ENCODE measurements at places on chromosomes 16 and 17.

DNA sequence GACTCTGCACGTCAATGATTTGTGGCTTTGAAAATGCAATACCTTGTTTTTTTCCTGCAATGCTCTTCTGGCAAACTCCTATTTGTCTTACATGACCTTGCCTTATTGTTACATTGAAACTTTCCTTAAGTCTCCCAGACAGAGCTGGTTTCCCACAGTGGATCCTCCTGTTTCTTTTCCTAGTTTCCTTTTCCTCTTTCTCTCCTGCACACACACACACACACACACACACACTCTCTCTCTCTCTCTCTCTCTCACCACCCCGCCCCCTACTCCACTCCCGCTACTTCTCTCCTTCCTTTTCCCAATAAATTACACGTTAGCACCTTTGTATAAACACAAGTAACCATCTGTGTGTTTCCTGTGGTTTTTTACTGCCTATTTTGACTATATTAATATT lies 2.3 kb downstream of the ORC6 start:
- DNase-seq, result no peak

DNA sequence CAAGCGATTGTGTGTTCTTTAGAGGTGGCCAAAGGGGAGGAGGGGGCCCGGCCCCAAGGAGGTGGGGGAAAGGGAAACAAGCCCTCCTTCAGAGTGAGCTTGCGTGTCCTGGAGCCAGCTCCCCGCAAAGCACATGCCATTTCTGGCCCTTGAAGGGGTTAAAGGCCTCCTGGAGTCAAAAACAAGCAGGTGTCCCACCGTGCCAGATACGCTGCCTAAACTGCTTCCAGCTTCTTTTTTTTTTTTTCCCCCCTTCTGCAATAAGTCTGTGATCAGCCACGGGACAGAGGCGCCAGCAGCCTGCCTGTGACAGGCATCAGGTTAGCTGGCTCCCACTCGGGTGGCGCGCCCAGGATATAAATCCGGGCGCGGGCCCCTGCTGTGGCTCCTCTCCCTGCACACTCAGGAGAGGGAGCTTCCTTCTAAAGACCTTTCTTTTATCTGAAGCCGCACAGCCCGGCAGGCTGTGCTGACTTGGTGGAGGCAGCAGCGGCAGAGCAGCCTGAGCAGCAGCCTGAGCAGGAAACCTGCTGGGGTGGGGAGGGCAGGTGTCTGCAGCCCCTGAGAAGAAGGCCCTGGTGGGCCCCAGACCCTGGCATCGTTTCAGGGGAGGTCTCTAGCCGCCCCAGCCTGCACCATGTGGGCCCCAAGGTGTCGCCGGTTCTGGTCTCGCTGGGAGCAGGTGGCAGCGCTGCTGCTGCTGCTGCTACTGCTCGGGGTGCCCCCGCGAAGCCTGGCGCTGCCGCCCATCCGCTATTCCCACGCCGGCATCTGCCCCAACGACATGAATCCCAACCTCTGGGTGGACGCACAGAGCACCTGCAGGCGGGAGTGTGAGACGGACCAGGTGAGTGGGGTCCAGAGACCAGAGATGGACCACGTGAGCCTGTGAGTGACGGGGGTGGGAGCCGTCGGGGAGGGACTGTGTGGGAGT lies at the start of gene WFIKKN2:
TSS of gene WFIKKN2 (plus strand) at position 286 of the 934 bp plus-strand sequence. CDS start at position 638, 352 bp downstream.
- DNase-seq, result no peak

DNA sequence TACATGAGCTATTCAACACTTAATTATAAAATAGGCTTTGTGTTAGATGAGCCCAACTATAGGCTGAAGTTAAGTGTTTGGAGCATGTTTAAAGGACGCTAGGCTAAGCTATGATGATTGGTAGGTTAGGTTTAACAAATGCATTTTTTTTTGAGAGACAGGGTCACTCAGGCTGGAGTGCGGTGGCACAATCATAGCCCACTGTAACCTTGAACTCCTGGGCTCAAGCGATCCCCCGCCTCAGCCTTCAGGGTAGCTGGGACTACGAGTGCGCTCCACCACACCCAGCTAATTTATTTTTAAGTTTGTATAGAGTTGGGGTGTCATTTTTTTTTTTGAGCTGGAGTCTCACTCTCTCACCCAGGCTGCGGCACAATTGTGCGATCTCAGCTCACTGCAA lies 19.3 kb upstream of the GPRC5C start:
- DNase-seq, result no peak

- DNase-seq, result no peak
Measured at GRCh38 chr16:85860413-85861094, 38.4 kb upstream of the IRF8 start.

DNA sequence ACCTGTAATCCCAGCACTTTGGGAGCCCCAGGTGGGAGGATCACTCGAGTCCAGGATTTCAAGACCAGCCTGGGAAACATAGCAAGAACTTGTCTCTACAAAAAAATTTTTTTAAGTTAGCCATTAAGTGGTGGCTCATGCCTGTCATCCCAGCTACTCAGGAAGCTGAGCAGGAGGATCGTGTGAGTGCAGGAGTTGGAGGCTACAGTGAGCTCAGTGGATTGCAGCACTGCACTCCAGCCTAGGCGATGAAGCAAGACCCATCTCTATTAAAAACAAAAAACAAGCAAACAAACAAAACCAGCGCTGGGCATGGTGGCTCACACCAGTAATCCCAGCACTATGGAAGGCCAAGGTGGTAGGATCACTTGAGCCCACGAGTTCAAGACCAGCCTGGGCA lies 38.0 kb downstream of the HEATR3 start:
- no peak for DNase-seq

DNA sequence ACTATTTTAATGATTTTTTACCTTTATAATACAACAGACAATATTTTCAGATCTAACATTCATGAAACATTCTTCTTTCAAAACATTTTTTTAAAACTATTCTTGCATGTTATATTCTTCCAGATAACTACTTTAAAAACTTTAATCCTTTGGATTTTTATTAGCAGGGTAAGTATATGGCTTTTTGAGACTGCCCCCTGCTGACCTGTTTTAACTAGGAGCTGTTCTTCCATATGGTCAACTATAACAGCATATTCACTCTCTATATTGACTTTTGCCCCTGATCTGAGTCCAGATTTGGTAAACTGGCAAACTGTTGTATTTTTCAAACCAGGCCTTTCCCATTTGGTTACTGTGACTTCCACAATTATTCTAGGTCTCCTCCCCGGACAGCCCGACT lies 16.5 kb downstream of the ZNF18 start:
- DNase-seq, result no peak

DNA sequence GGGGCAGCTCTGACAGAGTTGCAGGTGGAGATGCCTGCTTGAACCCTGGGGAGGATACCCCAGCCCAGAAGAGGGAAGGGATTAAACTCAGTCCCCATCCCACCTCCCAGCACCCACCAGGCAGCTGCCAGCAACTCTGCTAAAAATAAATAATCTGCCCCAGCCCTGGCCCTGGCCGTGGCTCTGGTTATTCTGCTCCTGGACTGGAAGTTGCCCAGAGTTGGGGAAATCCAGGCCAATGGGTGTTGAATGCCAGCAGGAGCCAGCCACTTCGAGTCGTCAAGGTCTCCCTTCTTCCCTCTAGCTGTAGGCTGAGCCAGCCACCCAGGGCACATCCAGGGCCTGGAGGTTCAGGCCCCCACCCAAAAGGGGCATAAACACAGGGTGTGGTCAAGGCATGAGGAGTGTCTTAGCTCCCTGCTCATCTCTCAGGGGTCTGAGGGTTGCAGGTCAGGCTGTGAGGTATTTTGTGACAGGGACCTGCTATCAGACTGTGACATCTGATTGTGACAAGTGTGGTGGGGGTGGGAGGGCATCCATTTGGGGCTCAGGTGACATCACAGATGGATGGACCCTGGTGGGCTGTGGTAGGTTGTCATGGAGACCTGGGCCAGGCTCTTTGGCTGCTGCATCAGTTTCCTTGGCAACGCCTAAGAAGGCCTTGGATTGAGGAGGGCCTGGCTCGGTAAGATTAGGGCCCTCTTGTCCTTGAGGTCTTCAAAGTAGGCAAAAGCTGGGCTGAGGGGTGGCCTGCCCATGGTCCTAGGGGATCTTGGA lies 1.0 kb upstream of the RRAD start:
- DNase-seq, result no peak

GRCh38 chr17:28467456-28468025 lies 5.9 kb upstream of the SLC13A2 start:
- DNase-seq, result no peak

DNA sequence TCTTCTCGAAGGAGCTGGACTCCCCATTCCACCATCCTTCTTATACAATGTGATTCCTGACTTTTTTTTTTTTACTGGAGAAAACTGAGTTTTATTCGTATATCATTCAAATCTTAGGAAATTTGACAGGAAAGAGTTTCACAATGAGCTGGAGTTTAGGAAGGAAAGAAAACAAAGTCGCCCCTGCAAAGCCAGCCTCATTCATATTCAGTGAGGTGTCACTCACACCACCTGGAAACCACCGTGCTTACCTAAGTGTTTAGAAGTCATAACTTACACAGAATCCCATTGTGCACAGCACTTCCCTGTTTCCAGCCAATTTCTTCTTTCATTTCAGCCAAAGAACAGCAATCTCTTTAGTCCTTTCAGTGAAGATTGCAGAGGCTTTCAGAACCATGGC lies 90.3 kb upstream of the CHMP6 start:
- no peak for DNase-seq

- DNase-seq, result no peak
Measured at GRCh38 chr16:79571065-79571902, 29.3 kb downstream of the MAF start.

DNA sequence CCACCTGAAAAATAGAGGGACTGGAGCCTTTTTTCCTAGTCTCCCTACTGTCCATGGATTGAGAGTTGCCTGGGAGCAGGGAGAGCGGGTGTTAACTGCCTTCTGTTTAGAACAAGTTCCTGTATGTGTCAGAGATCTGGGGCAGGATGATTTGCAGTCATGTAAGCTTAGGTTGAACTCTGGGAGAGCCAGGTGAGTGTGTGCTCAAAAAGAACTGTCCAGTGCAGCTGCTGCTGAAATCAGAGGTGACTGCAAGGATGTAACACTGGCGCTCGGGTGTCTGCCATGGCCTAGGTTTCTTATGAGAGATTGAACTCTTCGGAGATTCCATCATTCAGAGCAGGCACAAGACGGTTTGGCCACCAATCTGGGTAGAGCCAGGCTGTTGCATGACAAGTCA lies 432.5 kb downstream of the CDH13 start:
- DNase-seq, result no peak

DNA sequence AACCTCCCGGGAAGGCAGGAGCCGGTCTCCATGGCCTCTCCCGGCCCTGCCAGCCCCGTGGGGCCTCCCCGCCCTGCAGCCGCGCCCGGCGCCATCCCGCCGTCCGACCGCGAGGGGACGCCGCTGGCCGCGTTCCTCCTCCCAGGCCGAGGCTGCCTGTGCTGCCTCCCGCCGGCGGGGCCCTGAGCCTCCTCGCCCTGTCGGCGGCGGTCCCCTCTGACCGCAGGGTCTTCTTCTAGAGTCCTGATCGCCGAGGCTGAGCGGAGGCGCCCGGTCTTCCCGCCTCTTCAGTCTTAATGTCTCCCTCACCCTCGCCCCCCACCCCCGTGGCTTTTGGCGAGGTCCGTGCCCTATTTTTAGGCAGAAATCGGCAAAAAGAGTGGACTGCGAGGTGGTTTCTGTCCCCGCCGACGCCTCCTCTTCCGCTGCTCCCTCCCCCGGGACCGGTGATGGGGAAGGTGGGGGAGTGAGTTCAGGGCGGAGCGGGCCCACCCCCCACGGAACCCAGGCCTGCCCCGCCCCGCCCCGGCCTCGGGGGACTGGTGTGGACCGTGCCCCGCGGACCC lies 794 bp upstream of the CPNE7 start:
- DNase-seq, result peak; percentile 62

- no peak for DNase-seq
Measured at GRCh38 chr16:35750157-35750689, 2290.8 kb downstream of the TP53TG3F start.

DNA sequence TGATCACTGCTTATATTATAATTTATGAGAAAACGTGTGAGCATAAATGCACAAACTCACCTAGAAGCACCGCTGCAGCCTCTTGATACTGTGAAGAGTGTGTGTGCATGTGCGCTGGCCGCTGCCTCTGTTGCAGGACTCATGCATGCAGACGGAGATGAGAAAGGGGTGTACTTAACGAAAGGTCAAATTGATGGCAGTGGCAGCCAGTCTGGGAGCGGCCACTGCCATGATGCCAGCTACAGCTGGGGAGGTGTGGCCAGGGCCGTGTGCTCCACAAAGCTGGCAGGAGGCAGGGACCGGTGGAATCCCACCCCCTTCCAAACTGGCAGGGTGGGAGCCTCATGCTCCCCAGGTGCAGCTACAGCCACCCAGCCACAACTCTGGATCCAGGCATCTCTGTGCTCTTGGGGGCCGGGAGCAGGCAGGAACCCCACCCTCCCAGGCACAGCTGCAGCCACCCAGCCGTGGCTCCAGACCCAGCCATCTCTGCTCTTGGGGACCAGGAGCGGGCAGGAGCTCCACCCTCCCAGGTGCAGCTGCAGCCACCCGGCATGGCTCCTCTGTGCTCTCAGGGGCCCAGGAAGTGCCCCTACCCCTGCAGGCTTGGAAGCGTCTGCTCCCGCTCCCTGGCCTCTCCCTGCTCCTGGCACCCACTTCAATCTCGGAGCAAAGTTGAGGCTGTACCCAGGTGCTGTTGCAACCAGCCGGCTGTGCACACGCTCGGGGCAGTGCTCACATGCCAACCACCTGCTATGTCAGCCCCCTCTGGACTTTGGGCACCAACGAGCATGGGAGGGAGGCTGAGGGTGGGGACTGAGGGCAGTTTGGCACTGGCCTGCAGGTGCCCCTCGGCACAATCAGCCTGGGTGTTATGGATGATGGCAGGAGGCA lies 77.5 kb upstream of the CHMP6 start:
- DNase-seq, result no peak

DNA sequence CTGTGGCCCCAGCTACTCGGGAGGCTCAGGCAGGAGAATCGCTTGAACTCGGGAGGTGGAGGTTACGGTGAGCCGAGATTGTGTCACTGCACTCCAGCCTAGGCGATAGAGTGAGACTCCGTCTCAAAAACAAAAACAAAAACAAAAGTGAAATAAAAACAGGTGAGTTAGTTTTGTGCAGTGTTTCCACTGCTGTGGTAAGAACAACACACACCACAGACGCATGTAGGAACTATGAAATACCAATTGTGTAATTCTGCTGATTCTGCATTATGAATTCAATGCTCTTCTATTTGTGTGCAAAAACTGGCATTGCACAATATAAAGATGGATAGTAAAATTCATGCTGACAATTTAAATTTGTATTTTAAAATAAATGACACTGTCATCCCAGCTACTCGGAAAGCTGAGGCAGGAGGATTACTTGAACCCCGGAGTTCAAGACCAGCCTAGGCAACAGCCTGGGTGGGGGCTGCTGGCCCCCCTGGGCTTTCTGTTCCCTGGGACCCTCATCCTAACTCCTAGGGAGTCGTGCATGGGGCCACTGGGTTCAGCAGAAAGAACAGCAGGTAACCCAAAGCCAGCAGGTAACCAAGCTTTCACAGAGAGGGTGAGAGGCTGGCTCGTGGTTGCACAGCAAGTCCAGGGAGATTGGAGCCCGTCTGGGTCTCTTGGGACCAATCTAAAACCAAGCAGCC lies 10.6 kb upstream of the RHBDF2 start:
- DNase-seq, result no peak

All from activated CD4-positive, alpha-beta T cell treated with anti-CD3 and anti-CD28 coated beads, Interleukin-2, Interleukin-4, amounts not matched to agents 100 ng/mL and 50 ng/mL, durations not matched to agents 16 hours and 8 hours (primary cell).